ENCODE measurements at places on chromosomes 6 and 20. TPM values are rescaled to one million over a fixed set of nuclear protein-coding genes. Genes with fewer than 3 reads are reported as not detected.

GRCh38 chr6:152416652-152417051 lies 220.5 kb downstream of the SYNE1 start:
- no peak for DNase-seq

GRCh38 chr20:37336369-37337207 lies 9.4 kb upstream of the SRC start:
- peak; percentile 82 for DNase-seq

DNA sequence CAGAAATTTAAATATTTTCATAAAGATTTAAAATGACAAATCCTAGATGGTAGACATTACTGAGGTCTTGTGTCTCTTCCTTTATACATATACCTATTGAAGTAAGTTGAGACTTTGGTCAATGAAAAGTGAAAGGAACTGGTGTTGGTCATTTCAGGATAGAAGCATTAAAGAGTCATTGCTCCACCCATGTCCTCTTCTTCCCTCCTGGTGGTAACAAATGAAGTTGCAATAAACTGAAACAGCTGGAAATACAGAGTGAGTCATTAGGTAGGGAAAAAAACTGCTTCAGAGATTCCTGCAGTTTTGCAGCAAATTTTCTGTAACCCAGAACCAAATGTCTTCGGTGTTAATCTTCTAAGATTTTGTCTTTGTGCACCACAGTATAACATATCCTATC lies 448.0 kb downstream of the EYS start:
- no peak for DNase-seq

- no peak for DNase-seq
Observed at GRCh38 chr6:160929361-160929760, 62.2 kb upstream of the MAP3K4 start.

DNA sequence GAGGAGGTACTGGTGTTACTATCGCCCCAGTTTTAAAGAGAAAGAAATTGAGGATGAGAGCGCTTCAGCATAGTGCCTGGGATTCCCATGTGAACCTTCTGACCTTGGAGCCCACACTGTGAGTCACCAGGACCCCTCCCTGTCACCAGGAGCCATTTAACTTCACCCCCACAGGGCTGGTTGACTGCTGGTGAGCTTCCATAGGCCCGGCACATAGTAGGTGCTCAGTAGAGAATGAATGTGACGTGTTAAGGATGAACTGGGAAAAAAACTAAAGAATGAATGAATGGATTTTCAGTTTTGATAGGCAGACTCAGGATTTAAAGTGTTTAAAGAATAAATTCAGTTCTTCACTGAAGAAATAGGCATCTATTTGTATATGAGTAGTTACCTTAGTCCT lies 53.3 kb upstream of the KIF25 start:
- no peak for DNase-seq

DNA sequence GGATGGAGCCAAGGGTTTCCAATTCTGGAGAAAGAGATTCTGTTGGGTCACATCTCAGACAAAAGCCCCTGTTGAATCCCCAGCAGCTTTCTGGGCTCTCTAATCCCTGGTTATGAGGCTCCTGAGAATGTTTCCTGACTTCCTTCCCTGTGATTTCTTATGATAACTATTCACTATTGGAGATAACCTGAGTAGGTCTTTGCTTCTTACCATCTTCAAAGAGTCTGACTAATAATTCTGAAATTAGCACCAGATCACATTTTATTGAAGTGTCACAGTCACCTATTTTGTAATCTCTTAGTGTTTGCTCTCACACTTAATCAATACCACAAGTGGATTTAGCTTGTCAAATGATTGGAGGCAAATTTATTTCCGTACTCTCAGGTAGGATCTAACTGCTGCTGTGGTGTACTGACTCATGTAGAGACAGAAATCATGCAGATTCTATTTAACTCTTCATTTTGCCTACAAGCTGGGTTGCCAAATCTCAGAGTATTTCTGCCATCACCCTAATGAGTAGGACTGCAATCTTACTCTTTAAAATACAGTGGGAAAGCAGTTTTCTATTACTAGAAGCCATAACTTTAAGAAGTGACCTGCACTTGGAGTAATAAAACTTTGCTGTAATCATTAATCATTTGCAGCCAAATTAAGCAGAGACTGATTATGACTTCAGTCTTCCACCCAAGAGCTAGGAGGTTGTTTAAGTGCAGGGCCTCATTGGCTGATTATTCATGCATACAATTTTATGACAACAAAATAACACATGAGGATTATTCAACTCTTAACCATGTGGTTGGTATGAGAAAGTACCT lies 422.1 kb downstream of the EPM2A start:
- DNase-seq: no peak

- DNase-seq: no peak
Observed at GRCh38 chr6:156978948-156979347, 201.8 kb downstream of the ARID1B start.

- DNase-seq: no peak
Observed at GRCh38 chr6:67200626-67201403, 1434.3 kb upstream of the ADGRB3 start.

GRCh38 chr6:67643281-67643680 lies 991.8 kb upstream of the ADGRB3 start:
- DNase-seq: no peak

DNA sequence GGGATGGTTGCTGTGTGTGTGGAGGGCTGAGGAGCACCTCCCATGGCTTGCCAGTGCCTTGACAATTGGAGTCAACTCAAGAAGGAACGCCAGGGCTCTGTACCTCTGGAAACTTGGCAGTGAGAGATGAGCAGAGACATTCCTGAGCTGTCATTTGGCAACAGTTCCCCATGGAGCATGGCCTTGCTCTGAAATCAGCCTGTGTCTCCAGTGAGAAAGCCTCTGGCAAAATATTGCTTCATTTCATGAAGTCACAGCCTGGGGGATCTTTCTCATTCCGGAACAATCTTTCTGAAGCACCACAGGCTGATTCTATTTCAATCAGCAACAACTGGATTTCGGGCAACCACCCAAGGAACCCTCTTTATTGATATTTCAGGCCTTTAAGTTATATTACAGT lies 52.2 kb upstream of the FNDC1 start:
- DNase-seq: no peak

GRCh38 chr6:33217681-33218080 lies 9.4 kb downstream of the RING1 start:
- no peak for DNase-seq

DNA sequence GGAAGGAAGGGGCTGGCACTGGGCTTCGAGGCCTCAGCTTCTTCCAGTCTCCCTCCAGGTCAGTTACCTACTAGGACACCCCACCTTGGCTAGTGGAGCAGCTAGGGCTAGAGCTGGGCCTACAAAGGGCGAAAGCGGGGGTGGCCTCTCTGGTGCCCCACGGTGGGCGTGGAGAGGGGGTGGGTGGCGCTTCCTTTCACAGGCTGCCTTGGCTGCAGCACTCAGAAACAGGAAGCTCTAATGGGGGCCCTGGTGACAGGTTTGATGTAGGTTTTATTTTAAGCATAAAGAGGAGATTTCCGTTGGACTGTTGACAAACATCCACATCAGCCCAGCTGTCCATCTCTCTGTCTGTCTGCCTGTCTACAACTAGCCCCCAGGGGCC lies 13.4 kb downstream of the FAM110A start:
- DNase-seq: peak; percentile 65

DNA sequence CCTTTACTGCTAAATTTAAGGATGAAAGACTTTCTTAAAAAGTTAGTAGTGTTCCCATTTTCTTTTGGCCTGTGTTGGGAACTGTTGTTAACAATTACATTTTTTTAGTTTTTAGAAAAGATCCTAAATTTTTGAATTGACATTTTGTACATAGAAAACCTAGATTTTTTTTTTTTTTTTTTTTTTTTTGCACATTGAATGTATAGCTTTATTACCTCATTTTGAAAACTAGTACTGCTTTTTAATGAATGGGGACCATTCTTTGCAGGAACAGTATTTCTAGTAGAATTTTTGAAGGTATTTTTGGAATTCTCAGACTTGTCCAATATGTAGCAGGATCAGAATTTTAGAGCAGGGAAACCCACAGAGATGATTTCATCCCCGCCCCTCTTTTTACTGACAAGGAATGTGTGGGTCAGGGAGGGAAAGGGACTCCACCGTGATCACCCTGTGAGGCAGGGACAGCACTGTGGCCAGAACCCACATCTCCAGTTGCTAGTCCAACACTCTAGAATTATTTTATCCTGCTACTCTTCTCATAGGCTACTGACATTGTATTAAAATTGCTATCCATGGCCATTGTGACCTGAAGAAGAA lies 154.4 kb upstream of the SUPT3H start:
- no peak for DNase-seq

- no peak for DNase-seq
Observed at GRCh38 chr20:63416631-63417030, 55.5 kb upstream of the CHRNA4 start.

GRCh38 chr6:18209539-18210197 lies 54.4 kb downstream of the KDM1B start:
- no peak for DNase-seq

DNA sequence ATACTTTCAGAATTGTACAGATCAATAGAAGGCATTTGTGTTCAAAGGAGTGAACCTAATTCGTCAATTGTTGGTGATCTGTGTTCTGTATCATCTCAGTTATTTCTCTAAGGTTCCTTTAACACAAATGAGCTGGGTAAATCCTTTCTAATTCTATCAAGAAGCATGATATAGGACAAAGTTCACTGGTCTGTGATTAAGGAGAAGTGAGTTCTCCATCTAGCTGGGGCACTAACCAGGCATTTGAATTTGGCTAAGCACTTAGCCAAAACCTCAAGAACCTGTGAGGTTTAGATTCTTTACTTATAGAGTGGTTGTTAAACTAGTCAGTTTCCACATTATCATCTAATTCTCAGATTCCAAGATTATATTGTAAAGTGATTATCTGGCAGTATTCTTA lies 50.3 kb downstream of the DOP1A start:
- no peak for DNase-seq

DNA sequence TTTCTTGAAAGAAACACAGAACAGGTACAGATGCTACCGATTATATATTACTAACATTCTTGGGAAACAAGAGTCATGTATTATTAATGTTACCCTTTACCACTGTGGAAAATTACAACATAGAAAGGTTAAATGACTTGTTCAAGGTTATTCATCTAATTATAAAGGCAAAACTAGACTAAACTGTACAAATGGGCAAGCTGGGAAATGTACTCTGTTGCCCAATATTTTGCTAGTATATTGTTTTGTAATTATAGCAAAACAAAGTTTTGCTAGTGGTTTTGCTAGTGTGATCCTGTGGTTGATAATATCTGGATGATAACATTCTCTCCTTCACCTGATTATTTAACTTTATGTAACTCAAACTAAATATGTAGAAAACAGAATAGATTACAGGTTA lies 96.5 kb downstream of the TINAG start:
- DNase-seq: no peak

GRCh38 chr6:81451787-81452186 lies 300.7 kb downstream of the TENT5A start:
- no peak for DNase-seq

Gene INSM1
- not detected for polyA plus RNA-seq

Gene BACH2
- 0.61 TPM for polyA plus RNA-seq

Gene PTGIS
- polyA plus RNA-seq: 19.9 TPM

Gene RAD21L1
- not detected for polyA plus RNA-seq

Gene MMP24
- 0.27 TPM for polyA plus RNA-seq

Gene PLN
- 1,272 TPM for polyA plus RNA-seq

Gene MYH7B
- polyA plus RNA-seq: 125 TPM

Gene PERP
- 35.9 TPM for polyA plus RNA-seq

Gene RRAGD
- polyA plus RNA-seq: 57.2 TPM

All from right cardiac atrium (tissue), 5 donors.